Urinary bladder (tissue), 4 donors: ENCODE measurements at places on chromosomes 7 and 10. TPM values are rescaled to one million over a fixed set of nuclear protein-coding genes. Genes with fewer than 3 reads are reported as not detected.

Gene GPR15LG
- total RNA-seq: 16.6 TPM

DNA sequence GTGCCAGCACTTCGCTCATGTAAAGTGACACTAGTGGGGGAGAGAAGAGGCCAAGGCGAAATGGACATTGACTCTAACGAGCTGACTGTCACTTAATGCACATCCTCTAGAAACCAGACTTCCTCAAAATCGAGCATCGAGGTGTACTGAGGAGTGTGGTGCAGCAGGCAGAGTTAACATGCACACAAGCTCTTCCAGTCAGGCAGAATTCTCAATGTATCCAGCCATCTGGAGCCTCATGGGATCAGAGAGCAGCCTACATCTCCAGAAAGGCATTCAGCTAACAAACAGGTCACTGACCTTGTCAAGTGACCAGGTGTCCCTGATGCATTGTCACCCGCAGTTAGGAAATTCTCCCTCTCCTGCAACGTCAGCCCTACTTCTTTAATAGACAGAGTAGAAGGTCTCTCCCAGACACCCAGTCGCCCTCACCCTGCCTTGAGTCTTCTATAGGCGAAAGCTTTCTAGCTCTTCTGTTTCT lies 259.8 kb upstream of the AOAH start:
- DNase-seq: no peak

DNA sequence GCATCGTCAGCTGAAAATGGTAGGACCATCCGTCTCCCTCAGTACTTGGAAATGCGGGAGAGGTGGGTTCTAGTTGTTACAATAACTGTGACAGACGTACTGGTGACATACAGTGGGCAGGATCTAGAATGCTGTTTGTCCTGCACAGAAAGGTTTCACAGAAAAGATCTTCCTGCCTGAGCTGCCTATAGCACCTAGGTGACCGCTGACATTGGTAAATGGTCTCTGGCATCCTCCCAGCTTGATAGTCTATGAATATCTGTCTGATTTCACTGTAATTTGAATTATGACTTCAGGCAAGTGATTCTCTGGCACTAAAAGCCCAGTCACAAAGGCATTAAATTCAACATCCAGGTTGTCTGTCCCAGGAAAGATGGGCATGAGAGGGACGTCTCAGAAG lies 38.2 kb upstream of the CCDC3 start:
- no peak for DNase-seq

Gene SNX10
- 7.1 TPM for total RNA-seq

- no peak for DNase-seq
Measured at GRCh38 chr7:44889086-44889781, 3.9 kb upstream of the PURB start.

DNA sequence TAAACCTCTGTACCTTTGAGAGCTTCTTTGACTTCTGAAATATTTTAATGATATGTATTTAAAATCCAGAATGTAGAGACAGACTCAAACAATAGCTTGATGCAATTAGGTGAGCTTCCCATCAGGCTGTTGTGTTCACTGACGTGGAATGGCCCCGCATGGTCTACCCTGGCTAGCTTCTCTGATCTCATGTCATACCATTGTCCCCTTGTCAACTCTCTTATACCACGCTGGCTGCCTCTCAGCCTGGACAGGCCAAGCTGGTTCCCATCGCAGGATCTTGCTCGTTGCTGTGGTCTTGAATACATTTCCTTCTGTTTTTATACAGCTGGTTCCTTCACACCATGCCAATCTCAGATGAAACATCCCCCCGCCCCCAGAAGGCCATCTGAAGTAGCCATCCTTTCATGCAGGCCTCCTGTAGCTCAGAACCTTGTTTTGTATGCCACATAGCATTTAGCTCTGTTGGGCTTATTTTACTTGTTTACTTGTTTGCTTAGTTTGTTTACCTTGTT lies 84.2 kb downstream of the FANK1 start:
- no peak for DNase-seq

DNA sequence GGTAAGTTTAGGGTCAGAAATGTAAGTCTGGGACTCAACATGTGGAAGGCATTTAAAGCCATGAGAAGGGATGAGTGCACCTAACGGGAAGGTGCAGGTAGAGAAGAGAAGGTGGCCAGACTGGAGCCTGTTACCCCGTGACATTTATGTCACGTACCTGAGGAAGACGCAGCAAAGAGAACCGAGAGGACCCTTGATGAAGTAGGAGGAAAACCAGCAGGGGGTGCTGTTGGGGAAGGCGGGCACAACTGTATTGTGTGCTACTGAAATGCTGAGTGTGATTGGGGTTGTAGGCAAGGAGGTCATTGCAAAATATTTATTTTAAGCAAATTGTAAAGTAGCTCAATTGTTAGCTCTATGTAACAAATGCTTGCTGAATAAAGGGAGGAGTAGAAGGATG lies 338.2 kb upstream of the PRKCQ start:
- DNase-seq: no peak

Gene ARHGEF5
- 3.6 TPM for total RNA-seq

Gene C10orf105
- 0.26 TPM for total RNA-seq

- DNase-seq: no peak
Measured at GRCh38 chr7:133584956-133585668, 332.2 kb downstream of the EXOC4 start.

- DNase-seq: no peak
Measured at GRCh38 chr7:99557940-99558305, 519 bp upstream of the ZNF655 start.

Gene PIK3AP1
- total RNA-seq: 6.6 TPM

DNA sequence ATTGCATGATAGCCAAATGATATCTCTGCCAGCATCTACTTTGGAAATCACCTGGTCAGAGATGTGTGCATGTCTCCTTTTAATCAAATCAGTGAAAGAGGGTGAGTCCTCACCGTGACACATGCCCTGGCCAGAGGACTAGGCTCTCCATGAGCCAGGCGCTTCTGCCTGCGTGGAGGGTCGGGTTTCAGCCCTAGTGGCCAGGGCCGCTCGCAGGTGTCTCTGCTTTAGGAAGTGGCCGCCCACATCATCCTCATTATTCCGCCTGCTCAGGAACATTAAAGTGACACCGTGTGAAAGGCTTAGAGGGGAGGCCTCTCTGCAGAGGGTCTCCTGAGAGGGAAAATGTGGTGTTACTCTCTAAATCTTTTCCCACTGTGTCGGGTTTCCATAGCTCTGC lies 173.6 kb upstream of the PRKCQ start:
- no peak for DNase-seq

Gene BTBD16
- total RNA-seq: 2.6 TPM

- DNase-seq: no peak
Measured at GRCh38 chr7:52771177-52771576, 264.3 kb upstream of the POM121L12 start.

DNA sequence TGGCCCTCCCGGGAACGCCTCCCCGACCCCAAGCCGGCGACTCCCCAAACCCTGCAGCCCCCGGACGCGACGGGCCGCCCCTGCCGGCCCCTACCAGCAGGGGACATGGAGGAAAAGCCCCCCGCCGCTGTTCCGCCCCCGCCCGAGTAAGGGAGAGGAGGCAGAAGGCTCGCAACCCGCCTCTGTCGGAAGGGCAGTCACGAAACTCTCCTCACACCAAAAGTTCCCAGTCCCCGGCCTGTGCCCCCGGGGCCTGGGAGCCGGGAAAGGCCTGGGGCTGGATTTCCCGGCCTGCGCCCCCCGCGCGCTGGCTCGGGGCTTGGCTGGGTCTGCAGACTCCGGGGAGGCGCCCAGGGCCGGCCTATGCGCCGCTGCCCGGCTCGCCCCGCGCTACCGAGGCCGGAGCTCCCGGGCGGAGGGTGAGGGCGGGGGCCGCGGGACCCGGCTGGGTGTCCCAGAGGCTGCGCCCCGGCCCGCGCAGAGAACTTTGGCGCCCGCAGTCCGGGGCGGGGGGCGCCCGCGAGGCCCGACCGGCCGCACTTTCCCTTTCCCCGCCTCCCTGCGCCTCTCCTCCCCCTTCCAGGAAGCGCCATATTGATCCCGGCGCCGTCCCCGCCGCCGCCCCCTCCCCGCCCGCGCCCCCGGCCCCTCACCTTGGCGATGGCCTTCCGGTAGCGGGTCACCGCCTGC lies 728 bp downstream of the PARD3 start:
- no peak for DNase-seq

DNA sequence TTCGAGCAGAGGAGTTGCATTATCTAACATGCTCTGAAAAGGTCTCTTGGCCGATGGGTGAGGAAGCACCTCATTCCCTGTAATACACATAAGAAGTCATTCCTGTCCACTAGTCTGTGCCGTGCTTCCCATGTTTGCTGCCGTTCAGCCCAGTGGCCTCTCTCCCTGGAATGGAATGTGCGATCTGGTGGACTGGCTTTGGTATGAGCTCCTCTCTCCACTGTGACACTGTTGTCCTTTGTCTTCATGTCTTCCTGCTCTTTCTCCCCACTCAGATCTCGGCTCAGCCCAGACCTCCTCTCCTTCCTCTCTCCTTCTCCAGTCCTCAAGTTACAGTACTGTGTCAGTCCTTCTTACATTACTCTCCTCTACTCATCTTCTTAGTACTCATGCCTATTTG lies 192.8 kb upstream of the KLF6 start:
- no peak for DNase-seq

- no peak for DNase-seq
Measured at GRCh38 chr10:15652117-15652516, 67.6 kb downstream of the ITGA8 start.

Gene EFCAB10
- total RNA-seq: not detected

Gene IL15RA
- 3.5 TPM for total RNA-seq

- DNase-seq: no peak
Measured at GRCh38 chr7:71477441-71477840, 345.5 kb downstream of the GALNT17 start.

GRCh38 chr10:124685261-124685660 lies 58.9 kb downstream of the FAM53B start:
- no peak for DNase-seq

DNA sequence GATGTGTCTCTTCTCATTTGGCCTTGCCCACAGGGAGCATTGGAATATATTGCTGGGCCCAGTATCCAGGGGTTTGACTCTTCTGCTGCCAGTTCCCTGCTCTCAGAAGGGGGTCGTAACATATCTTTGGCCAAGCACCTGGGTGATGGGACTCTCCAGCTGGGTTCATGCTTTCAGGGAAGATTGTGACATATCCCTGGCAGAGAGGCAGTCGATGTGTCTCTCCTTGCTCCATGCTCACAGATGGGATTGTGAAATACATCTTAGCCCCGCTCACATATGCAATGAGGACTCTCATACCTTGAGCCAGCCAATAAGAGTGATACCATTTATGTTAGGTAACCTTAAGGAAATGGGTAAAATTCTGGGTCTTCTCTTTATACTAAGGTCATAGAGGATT lies 39.2 kb upstream of the ZNF680 start:
- DNase-seq: no peak

GRCh38 chr10:89250865-89251408 lies 638 bp downstream of the LIPA start:
- DNase-seq: no peak

DNA sequence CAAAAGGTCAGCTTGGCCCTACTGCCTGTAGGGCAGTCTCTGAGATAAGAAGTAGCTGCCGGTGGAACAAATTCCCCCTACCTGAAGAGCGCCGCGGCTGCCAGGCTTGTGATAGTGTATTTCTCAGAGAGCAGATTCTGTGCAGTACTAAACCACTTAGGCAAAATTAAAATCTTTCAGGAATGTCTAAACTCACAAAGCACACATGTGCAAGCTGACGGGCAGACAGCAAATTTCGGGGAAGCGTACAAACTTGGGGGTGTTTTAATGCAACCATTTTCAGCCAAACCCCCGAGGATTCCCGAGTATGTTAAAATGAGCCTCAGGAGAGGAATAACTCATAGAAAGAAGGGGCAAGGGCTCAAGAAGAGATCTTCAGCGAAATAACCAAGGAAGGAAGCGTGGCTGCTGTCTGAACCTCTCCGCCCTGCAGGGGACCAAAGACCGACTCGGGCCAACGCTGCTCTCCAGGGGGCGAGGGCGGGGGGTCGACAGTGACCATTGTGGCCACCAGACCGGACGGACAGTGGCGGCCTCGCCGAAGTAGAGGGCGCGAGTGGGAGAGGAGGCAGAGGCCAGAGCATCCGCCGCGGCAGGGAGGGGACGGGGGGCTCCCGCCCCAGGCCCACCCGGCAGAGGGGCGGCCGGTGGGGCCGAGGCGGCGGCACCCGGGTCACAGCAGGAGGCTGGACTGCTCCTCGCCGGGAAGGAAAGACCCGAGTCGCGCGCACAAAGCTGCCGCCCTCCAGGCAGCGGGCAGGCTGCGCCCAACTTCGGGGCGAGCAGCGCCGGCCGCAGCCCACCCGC lies 819 bp downstream of the HYCC1 start:
- DNase-seq: no peak

- no peak for DNase-seq
Measured at GRCh38 chr7:91811236-91811635, 69.3 kb downstream of the MTERF1 start.

DNA sequence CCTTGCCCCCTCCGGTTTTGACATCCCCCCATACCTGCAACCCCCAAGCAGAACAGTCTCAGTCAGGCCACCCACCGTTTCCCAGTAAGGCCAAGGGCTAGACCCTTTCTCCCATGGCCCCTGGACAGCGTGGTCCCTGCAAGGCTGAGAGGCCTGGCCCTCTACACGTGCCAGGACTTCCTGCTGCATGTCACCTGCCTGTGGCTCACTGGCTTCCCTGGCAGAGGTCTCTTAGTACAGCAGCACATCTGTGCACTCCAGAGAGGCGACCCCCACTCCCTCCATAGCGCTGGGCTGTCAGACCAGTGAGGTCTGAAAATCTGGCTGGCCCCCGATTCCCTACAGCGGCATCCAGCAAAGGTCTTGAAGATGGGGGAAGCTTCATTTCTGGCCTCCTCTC lies 26.4 kb upstream of the JAKMIP3 start:
- DNase-seq: no peak

- DNase-seq: no peak
Measured at GRCh38 chr7:81051811-81052413, 133.1 kb upstream of the SEMA3C start.

DNA sequence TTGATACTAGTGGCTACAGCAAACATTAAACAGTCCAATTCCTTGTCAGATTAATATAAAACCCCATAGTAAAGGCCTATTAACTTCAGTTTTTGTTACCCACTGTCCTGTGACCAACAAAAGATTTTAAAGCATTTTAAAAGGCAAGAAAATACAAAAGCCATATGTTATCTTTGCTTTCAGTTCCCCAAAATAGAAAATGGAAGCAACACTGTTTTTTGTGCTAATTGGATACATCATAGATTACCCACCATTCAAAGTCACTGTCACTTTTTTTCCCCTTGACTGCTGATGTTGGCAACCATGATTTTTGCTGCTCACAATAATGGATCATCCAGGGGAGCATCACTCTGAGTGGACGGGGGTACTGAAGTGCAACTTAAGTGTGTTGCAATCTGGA lies 52.4 kb upstream of the TMEM140 start:
- no peak for DNase-seq

Gene LGI1
- total RNA-seq: 11.2 TPM

Gene CEP55
- total RNA-seq: 23.6 TPM
